ENCODE measurements at places on chromosomes 1 and 21. TPM values are rescaled to one million over a fixed set of nuclear protein-coding genes. Genes with fewer than 3 reads are reported as not detected.

Gene RSPH1
- 0.60 TPM for total RNA-seq

DNA sequence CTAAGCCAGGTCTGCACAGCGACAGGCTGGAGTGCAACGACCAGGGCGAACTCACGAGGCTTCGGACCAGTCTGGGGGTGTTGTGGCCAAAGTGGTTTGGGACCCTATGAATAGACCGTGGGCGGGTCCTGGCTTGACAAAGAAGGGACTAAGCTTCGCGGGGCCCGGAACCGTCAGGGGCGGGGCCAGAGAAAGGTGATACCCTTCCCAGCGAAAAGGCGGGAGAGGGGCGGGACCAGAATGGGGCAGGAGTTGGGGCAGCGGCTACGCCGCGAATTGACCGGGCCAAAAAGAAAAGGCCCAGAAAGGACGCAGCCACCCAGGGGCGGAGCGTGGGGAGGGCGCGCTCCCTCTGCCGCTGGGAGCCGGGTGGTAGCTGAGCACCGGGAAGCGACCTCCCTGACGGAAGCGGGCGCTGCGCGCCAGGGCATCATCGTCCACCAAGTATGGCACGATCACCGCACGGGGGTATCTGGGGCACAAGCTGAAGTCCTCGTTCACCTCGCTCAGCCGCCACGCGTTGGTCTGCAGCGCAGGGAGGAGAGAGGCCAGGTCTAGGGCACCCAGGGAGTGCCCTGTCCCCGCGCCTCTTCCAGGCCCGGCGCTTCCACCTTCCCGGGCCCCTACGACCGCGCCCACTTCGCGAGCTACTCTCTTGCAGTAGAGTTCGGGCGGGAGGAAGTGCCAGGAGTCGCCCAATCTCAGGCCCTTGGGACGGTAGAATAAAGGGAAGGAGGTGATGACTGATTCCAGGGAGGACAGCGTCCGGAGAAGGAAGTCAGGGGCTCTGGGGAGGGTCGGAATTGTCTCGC, 6.7 kb upstream of the FAM167B start:
- DNase-seq = peak; percentile 77
- no peaks in the 10 kb centered on the region for H3K36me3 ChIP-seq

- H3K36me3 ChIP-seq = no peaks in the 10 kb centered on the region
- no peak overlapping the region for H3K4me3 ChIP-seq
- no peak for DNase-seq
- H3K27ac ChIP-seq = peak overlapping the region; percentile 86
Measured at GRCh38 chr1:113808450-113809195, 3.7 kb downstream of the RSBN1 start.

GRCh38 chr1:94130851-94131595, 10.1 kb upstream of the ABCA4 start:
- peak overlapping the region; percentile 8 for H3K27ac ChIP-seq
- no peaks in the 10 kb centered on the region for H3K36me3 ChIP-seq
- H3K4me1 ChIP-seq = no peaks in the 10 kb centered on the region
- no peak for DNase-seq
- H3K4me3 ChIP-seq = no peak overlapping the region
- H3K27me3 ChIP-seq = no peaks in the 10 kb centered on the region

DNA sequence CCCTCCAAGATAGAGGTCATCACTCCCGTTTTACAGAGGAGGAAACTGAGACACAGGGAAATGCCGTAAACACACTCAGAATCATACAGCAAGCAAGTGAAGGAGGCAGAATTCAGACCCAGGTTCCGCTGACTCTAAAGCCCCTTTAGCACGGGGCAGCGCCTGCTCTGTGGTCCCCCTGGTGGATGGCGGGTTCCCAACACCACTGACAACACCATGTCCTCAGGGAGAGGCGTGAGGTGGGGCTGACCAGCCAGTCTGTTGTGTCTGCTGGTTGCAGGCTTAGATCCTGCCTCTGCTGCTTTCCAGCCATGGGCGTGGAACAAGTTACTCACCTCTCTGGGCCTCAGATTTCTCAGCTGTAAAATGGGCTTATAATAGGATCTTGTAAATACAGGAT, 617.3 kb downstream of the MATN1 start:
- no peaks in the 10 kb centered on the region for H3K36me3 ChIP-seq
- no peaks in the 10 kb centered on the region for H3K4me1 ChIP-seq
- H3K27me3 ChIP-seq = peaks cover 35% of the 10 kb centered on the region
- DNase-seq = peak; percentile 72
- H3K4me3 ChIP-seq = no peak overlapping the region
- H3K27ac ChIP-seq = no peak overlapping the region

Gene S100A8
- not detected for total RNA-seq

Gene KRTAP26-1
- total RNA-seq = not detected

Gene MCOLN2
- total RNA-seq = 1.2 TPM

DNA sequence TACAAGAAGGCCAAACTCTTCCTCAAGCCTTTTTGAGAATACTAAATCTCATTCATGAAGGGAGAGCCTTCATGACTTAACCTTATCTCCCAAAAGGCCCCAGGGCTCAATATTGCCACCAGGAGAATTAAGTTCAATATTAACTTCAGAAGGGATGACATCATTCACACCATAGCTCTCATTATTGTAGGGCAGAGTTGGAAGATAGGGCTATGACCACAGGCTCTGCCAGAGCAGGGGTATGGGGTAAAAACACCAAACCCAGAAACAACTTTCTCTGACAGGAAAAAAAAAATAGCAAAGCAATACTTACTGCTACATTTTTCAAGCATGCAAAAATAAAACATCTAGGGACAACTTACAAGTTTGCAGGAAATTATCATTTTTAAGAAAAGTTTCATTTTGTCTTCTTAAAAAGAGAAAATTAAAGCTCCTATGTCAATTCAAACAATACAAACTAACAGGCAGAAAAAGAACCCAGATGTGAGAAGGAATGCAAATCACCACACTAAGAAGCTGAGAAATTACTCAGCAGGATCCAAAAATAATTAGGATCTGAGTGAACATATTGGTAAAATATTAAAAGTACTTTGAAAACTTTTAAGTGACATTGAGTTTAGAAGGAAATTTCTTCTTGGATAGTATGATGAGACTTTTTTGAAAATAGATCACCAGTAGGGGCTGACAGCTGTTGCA, 1156.5 kb downstream of the NCAM2 start:
- no peaks in the 10 kb centered on the region for H3K36me3 ChIP-seq
- no peak overlapping the region for H3K4me3 ChIP-seq
- no peaks in the 10 kb centered on the region for H3K4me1 ChIP-seq

GRCh38 chr1:81695741-81696140, 105.0 kb upstream of the ADGRL2 start:
- no peaks in the 10 kb centered on the region for H3K27me3 ChIP-seq
- H3K4me3 ChIP-seq = no peak overlapping the region
- H3K4me1 ChIP-seq = no peaks in the 10 kb centered on the region
- no peaks in the 10 kb centered on the region for H3K36me3 ChIP-seq

DNA sequence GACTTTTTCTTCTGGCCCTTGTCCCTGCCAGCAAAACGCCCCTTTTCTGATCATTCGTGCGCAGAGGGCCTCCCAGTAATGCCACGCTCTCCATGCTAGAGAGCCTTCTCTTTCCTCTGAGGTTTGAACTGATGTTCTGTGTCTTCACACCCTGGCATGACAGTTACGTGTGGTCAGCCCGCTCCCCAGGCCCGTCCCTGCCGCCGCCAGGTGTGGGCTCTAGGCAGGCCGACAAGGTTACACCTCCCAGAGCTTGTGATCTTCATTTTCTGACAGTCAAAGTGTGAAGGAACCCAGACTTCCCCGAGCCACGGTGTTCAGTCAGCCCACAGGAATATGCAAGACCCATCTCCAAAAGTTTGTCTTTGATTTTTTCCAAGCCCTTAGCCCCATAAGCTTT, 265.6 kb downstream of the TM2D1 start:
- no peaks in the 10 kb centered on the region for H3K4me1 ChIP-seq
- H3K4me3 ChIP-seq = no peak overlapping the region
- no peaks in the 10 kb centered on the region for H3K36me3 ChIP-seq

Gene LRP8
- total RNA-seq = 2.7 TPM

Gene MAP3K7CL
- not detected for total RNA-seq

DNA sequence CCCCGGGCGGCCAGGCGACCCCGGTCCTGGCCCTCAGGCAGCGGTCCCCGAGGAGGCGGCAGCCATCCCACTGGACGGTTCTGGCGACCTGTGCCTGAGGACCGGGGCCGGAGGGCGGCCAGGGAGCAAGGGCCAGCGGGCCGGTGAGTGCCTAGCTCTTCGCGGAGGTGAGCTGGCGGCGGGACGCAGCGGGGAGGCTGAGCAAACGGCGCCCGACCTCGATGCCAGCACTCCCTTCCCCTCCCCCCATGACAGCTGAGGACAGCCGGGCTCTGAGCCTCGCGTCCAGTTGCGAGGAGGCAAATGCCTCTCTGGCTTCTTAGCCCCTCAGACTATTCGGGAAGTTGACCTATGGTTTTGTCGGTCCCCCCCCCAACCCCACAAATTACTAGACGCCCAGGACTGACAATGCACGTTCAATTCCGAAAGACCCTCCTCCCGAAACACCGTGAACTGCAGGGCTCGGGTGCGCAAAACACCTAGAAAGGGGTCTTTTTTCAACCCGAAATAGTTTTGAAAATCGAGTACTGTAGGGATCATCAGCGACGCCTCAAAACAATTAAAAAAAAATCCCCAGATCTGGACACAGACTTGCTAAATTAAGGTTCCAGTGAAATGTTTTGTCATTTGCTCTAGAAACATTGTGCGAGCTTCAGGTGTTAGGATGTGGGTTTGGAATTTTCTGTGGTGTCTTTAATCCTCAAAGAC, 8.3 kb downstream of the CDKN2C start:
- H3K4me3 ChIP-seq = peak overlapping the region; percentile 11
- no peaks in the 10 kb centered on the region for H3K36me3 ChIP-seq
- no peak overlapping the region for H3K27ac ChIP-seq

DNA sequence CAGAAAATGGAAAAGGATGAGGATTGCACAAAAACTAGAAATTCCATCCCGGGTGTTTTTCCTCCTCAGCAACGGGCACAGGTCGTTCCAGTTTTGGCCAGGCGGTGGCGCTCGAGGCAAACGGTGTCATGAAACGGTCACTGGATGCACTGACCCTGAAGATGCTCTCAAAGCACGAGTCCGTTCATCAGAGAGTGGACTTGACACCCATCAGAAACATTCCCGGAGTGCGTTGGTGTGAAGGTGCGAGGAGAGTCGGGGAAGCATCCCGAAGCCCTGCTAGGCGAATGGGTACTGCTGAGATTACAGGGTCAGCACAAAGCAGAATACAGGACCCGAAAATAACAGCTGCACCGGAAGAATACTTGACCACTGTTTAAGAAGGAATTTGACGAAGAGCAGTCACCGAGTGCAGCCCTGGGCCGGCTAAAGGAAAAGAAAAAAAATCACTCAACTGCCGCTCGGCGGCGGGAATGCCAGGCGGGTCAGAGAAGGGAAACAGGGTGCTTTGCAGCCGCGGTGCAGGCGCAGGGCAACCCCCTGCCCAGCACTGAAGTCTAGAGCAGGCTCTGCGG, 71.7 kb upstream of the ETS2 start:
- H3K27me3 ChIP-seq = no peaks in the 10 kb centered on the region
- H3K27ac ChIP-seq = peak overlapping the region; percentile 75
- H3K4me1 ChIP-seq = peaks cover 12% of the 10 kb centered on the region
- peak; percentile 91 for DNase-seq

DNA sequence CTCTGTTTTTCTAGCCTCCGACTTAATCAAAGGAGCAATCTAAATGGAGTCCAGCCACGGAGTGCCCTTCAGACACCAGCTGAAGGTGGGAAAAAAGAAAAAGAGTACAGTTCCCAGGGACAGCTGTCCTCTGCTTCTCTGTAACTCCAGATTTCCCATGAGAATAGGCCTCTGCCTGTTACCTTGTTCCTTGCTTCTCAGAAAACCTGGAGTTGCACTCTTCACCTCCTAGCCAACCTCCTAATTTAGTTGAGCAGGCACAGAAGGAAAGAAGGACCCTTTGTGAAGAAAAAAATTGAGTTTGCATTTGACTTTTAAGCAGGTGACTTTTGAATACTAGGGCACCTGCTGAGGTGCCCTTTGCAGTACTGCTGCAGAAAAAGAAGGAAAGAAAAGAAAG, 8.3 kb downstream of the BARHL2 start:
- peaks cover 9% of the 10 kb centered on the region for H3K4me1 ChIP-seq
- peaks cover 97% of the 10 kb centered on the region for H3K27me3 ChIP-seq
- no peak overlapping the region for H3K27ac ChIP-seq
- H3K4me3 ChIP-seq = no peak overlapping the region
- no peaks in the 10 kb centered on the region for H3K36me3 ChIP-seq
- DNase-seq = no peak

Gene FOXO6
- total RNA-seq = 0.80 TPM

DNA sequence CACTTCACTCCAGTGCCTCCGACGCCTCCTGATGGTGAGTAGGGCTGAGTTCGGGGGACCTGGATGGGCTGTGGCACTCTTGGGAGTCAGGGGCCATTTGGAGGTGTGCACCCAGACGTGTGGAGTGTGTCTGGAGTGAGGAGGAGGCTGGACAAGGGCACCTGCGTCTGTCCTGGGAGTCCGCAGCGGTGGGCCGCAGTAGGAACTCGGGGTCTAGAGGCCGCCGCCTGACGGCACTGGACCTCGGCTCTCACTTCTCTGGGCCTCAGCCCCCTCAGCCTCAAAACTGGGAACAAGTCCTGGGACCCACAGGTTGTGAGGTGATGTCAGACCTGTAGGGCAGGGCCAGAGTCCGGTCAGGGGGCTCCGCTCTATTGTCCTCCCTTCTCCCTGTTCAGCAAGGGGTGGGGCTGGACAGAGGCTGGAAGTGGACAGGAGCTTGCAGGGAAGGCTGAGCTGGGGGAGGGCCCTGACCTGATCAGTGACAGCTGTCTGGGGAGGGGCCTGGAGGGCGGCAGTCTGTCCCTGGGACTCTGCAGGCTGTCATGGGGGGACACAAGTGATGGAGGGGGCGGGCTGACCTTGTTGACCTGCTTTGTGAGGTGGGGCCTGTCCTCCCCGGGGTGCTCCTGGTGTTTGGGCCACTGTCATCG, 15.5 kb downstream of the AGRN start:
- no peak for DNase-seq
- H3K27me3 ChIP-seq = peaks cover 8% of the 10 kb centered on the region
- H3K4me3 ChIP-seq = no peak overlapping the region
- H3K36me3 ChIP-seq = no peaks in the 10 kb centered on the region
- no peak overlapping the region for H3K27ac ChIP-seq

- peaks cover 5% of the 10 kb centered on the region for H3K27me3 ChIP-seq
- H3K36me3 ChIP-seq = no peaks in the 10 kb centered on the region
- H3K27ac ChIP-seq = no peak overlapping the region
- no peak for DNase-seq
- no peak overlapping the region for H3K4me3 ChIP-seq
Measured at GRCh38 chr21:45611939-45612664, 31.4 kb upstream of the PCBP3 start.

Gene BARHL2
- total RNA-seq = not detected

DNA sequence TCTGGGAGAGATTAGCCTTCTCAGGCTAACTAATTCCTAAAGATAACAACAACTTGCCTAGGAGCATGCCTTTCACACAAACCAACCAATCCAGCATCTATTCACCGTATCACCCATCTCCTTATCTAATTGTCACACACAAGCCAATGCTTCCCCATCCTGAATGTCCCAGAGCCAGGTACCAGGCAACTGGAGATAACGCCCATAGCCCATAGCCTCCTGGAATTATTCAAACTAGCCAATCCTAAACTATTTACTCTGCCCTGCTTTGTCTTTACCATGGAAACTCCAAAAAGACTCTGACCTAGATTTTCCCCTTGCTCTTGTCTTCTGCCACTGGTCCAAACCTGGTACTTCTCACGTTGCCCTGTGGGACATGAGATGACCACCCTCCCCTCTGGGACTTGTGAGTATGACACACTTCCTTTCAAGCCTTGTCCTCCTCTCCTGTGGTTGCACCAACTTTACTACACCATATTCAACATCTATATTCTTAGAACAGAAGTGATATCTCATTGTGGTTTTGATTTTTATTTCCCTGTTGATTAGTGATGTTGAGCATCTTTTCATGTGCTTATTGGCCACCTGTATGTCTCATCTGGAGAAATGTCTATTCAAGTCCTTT, 8.8 kb upstream of the ATG4C start:
- no peaks in the 10 kb centered on the region for H3K27me3 ChIP-seq
- DNase-seq = no peak
- H3K4me1 ChIP-seq = no peaks in the 10 kb centered on the region
- no peak overlapping the region for H3K4me3 ChIP-seq
- no peaks in the 10 kb centered on the region for H3K36me3 ChIP-seq
- H3K27ac ChIP-seq = no peak overlapping the region

Gene CD247
- total RNA-seq = not detected

Measured in hepatocyte (in vitro differentiated cells).